ENCODE measurements at places on chromosomes 13 and 19.

GRCh38 chr19:15995536-15995935, 46.7 kb downstream of the OR10H4 start:
- no peak for DNase-seq

GRCh38 chr13:80523134-80523533, 182.2 kb upstream of the SPRY2 start:
- DNase-seq = no peak

GRCh38 chr19:16615808-16616207, 12.2 kb downstream of the MED26 start:
- DNase-seq = no peak

DNA sequence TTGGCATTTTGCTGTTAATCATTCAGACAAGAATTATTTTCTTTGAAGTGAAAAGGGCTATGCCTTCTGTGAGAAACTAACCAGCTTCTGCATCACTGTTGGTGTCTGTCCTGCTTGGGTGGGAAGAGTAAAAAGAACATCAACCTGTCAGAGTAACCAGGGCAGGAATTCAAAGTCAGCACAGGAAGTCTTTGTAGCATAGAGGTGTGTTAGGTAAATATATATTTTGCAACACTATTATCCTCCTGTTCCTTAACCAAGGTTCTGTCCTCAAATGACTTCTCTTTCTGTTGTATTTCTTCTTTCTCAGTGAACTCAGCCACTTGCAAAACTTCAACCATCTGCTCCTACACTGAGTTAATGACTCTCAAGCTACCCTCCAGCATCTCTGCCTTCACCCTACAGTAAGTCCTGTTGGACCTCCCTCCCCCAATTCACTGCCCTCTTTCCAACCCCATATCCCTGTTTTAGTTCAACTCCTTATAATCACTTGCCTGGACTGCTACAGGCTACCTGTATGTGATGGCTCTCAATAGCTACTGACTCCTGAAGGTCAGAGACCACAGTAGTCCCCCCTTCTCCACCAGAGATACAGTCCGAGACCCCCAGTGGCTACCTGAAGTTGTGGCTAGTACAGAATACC, 49.9 kb downstream of the SMAD9 start:
- no peak for DNase-seq

DNA sequence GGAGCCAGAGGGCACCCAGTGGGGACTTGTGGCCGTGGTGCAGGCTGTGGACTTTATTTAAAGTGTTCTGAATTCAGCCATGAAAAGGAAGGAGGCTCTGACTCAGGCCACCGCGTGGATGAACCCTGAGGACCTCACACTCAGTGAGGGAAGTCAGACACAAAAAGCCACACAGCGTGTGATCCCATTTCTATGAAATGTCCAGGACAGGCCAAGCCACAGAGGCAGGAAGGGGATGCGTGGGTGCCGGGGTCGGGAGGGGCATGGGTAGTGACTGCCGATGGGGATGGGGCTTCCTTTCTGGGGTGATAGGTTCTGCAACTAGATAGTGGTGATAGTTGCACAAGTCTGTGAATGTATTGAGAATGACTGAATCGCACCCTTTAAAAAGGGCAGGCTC, 8.7 kb upstream of the ZBTB7A start:
- DNase-seq = no peak

GRCh38 chr19:30690935-30691818, 319.0 kb downstream of the ZNF536 start:
- DNase-seq = no peak
